D721Med (cell line): ENCODE measurements at places on chromosomes 12 and 14.

DNA sequence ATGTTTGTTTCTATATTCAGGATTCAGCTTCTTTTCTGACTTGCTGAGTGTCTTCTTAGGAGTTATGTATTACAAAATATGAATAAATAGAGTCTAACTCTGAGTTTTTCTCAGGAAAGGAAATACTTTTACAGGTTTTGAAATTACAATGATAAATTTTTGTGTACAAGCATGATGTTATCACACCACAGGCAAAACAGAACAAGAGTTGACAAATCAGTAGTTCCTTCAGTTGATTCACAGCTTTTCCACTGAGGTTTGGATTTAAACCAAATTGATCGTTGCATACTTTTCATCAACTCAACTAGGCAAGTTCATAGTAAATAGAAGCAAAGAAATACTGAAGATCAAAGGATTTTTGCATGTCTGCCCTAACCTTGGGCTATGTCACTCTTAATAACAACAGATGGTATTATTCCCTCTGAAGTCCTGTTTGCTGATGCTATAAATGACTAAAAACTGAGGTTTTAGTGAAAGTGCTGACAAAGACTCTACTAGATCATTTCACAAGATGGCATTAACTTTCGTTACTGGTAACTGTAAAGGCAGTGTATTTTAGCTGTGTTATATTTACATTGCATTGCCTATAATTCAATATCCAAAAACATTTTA lies 520.2 kb downstream of the FLRT2 start:
- DNase-seq = no peak

- DNase-seq = peak; percentile 69
These were observed 6.8 kb upstream of the ASIC1 start for GRCh38 chr12:50050410-50051098.

GRCh38 chr12:52573306-52573705 lies 337 bp downstream of the KRT74 start:
- no peak for DNase-seq

- DNase-seq = no peak
These were observed 153.7 kb upstream of the IGF1 start for GRCh38 chr12:102633981-102634605.

- DNase-seq = no peak
These were observed 29.7 kb upstream of the BEGAIN start for GRCh38 chr14:100616854-100617409.

DNA sequence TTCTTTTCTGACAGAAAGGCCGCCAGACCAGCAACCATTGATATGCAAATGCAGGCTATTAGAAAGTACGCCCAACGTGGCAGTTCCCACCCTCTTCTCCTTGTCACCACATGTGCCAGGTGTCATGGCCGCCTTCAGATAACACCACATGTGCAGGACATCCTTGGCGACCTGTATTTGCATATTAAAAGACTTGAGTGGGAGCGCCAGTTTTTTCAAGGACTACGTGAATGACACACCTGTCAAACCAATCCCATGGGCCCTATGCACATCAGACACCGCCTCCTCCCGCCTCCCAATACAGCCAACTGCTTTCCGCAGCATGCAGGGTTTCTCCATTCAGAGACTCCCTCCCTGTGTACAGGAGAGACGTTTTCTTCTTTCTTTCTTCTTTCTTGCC lies 318.6 kb upstream of the FAR2 start:
- DNase-seq = no peak

DNA sequence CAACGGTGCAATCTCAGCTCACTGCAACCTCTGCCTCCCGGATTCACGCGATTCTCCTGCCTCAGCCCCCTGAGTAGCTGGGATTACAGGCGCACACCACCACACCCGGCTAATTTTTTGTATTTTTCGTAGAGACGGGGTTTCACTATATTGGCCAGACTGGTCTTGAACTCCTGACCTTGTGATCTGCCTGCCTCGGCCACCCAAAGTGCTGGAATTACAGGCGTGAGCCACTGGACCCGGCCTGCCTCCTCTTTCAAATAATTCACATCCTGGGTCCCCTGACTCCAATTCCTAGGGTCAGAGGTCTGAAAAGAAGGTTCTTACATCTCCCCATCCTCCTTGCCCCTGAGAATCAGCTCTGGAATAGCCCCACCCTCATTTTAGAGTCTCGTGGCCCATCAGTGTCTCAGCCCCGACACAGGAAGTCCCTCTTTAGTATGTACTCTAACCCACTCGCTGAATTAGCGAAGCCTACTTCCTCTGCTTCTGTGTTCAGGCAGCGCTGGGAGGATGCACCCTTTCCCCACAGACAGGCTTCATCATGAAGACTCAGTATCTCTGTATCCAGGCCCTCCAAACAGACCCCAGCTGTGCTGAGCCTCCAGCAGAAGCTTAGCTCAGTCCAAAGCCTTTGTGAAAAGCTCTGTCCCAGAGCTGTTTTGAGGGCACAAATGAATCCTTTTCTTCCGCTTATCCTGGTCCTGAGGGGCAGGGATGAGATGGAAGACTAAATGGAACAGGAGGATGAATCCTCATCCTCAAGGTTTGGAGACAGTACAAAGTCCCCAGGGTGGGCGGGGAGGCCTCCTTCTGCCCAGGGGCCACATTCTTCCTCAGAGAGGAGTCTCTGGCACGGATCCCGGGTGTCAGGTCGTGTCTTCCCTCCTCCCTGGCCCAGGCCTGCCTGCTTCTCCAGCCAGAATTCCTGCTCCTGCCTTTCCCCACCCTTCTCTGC lies 3.5 kb downstream of the LPAR5 start:
- DNase-seq = no peak
